ENCODE measurements at places on chromosomes 2 and 18. TPM values are rescaled to one million over a fixed set of nuclear protein-coding genes. Genes with fewer than 3 reads are reported as not detected.

DNA sequence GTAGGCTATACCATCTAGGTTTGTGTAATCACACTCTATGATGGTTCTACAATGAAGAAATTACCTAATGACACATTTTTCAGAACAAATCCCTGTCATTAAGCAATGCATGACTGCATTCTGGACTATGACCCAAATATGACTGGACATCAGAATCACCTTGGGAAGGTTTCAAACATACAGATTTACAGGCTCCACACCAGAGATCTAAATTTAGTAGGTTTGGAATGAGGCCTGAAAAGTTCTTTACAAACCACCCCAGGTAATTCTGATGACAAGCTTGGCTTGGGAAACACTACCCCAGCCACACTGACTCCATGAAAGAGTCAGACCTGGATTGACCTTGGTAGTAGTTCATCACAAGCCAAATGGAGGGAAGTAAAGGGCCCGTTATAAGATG, 52.2 kb upstream of the NFE2L2 start:
- H3K36me3 ChIP-seq: peaks cover 1% of the 10 kb centered on the region
- H3K27ac ChIP-seq: no peak overlapping the region
- DNase-seq: no peak
- H3K4me3 ChIP-seq: no peak overlapping the region
- H3K4me1 ChIP-seq: no peaks in the 10 kb centered on the region
- H3K27me3 ChIP-seq: no peaks in the 10 kb centered on the region

The AQP12B gene
- not detected for polyA plus RNA-seq

The TRPM8 gene
- polyA plus RNA-seq: 0.15 TPM

DNA sequence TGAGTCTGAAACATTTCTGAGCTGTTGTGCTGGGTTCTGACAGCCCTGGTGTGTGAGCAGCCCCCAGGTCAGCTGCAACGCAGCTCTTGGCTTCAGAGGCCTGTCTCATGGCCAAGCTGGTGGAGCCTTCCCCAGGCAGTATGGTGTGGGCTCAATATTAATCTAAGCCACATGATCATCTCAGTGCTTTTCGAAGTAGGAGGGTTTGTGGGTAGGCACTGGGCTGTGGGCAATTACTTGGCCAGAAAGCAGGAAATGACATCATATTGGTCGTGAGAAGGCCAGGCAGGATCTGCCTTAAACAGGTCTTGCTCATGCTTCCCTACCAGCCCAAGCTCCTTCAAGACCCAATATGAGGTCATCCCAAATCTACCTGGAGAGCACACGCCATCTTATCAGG, 26.9 kb downstream of the LOXHD1 start:
- no peaks in the 10 kb centered on the region for H3K4me1 ChIP-seq
- H3K27me3 ChIP-seq: peaks cover 4% of the 10 kb centered on the region
- no peak overlapping the region for H3K27ac ChIP-seq
- no peak for DNase-seq

GRCh38 chr2:102062802-102063201, 71.0 kb downstream of the IL1R2 start:
- H3K27ac ChIP-seq: peak overlapping the region; percentile 81
- DNase-seq: no peak
- no peaks in the 10 kb centered on the region for H3K36me3 ChIP-seq

DNA sequence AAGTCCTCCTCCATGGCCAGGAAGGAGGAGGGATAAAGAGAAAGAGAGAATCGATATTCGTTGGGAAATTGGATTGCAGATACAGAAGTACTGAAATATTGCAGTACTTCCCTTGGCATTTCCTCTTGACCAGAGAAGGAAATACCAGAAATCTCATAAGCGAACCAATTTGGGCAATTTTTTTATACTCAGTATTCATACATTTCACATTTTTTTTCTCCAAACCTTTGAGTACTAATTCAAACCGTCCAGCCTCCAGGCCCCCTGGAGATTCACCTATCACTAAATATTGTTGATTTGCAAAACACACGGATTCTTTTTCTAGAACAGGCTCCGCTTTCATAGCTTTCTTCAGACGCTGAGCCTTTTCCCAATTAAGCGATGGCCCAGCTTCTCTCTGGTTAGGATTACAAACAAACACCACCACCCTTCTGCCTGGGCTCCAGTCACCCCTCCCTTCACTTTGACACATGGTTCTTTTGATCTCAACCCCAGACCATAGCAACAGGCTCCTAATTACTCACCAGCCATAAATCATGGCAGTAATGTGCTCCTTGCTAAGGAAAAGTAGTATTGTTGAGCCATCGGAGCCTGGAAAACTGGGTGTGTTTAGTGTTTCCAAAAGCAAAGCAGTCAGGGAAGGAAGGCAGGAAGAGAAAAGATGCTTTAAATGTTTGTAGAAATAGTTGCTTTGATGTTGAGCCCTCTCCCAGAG, 138.4 kb upstream of the CCDC68 start:
- H3K27me3 ChIP-seq: no peaks in the 10 kb centered on the region
- DNase-seq: no peak
- no peak overlapping the region for H3K27ac ChIP-seq
- no peak overlapping the region for H3K4me3 ChIP-seq
- no peaks in the 10 kb centered on the region for H3K4me1 ChIP-seq
- no peaks in the 10 kb centered on the region for H3K36me3 ChIP-seq

The CRYGD gene
- polyA plus RNA-seq: 0.24 TPM

The HIBCH gene
- polyA plus RNA-seq: 73.1 TPM

DNA sequence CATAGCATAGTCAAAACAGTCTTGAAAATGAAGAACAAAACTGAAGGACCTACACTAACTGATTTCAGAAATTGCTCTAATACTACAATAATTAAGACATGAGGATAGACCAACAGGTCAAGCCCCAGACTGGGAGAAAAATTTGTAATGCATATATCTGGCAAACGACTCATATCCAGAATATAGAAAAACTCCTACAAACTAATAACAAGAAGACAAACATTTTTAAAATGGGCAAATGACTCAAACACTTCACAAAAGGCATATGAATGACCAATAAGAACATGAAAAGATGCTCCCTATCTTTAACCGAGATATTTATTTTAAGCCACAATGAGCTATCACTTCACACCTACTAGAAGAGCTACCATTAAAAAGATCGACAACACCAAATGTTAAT, 14.2 kb downstream of the TGFBRAP1 start:
- H3K4me1 ChIP-seq: no peaks in the 10 kb centered on the region
- no peaks in the 10 kb centered on the region for H3K27me3 ChIP-seq
- H3K27ac ChIP-seq: no peak overlapping the region
- no peaks in the 10 kb centered on the region for H3K36me3 ChIP-seq

DNA sequence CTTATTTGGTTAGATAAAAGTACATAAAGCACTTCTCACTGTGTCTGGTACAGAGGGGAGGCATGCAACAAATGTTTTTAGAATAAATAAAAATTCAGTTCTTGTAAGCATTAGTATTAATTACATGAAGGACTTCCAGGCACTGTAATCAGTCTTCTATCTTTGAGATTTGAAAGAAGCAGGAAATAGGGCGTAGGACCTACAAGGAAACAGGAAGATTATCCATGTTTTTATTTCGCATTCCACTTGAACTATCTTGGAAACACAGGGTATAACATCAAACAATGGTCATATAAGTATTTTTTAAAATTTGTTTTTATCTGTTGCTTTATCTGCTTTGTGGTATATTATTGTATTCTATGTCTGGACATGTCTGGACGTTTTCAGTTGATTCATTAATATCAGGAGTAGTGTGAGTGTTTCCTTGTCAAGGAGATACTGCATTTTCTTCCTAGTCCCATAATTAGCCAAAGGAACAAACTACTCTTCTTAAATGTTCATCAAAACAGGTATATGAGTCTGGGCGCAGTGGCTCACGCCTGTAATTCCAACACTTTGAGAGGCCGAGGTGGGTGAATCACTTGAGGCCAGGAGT, 32.5 kb downstream of the BMPR2 start:
- no peak for DNase-seq
- H3K27me3 ChIP-seq: no peaks in the 10 kb centered on the region
- no peaks in the 10 kb centered on the region for H3K36me3 ChIP-seq
- peaks cover 24% of the 10 kb centered on the region for H3K4me1 ChIP-seq

The IGFBP5 gene
- 142 TPM for polyA plus RNA-seq

The LINC00305 gene
- not detected for polyA plus RNA-seq

- no peak overlapping the region for H3K4me3 ChIP-seq
- H3K4me1 ChIP-seq: peaks cover 18% of the 10 kb centered on the region
- DNase-seq: no peak
- no peaks in the 10 kb centered on the region for H3K27me3 ChIP-seq
- no peaks in the 10 kb centered on the region for H3K36me3 ChIP-seq
Measured at GRCh38 chr2:46067501-46068305, 229.5 kb upstream of the EPAS1 start.

The CDCA7 gene
- 75.3 TPM for polyA plus RNA-seq

DNA sequence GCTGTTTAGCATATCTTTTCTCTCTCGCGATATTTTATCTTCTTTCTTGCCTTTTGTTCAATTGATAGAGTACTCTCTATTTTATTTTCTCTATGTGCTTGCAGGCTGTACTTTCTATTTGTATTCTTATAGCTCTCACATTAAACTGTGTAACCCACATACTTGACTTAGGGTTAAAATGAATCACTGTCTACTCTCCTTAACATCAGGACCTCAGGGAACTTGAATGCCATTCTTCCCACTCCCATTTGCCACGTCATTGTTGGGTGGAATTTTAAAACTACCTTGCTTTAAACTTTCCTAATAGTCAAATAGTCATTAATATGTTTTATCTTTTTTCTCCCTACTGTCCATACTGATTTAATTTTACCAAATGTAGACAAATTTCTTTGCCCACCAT, 269.7 kb downstream of the ALPK2 start:
- H3K4me3 ChIP-seq: no peak overlapping the region
- DNase-seq: no peak
- peaks cover 12% of the 10 kb centered on the region for H3K36me3 ChIP-seq

GRCh38 chr2:113898081-113898480, 8.2 kb downstream of the ACTR3 start:
- H3K4me1 ChIP-seq: peaks cover 59% of the 10 kb centered on the region
- peaks cover 12% of the 10 kb centered on the region for H3K36me3 ChIP-seq
- no peak overlapping the region for H3K27ac ChIP-seq
- DNase-seq: no peak

The MDH1B gene
- polyA plus RNA-seq: 5.1 TPM

The DIPK1C gene
- 0.09 TPM for polyA plus RNA-seq
